ENCODE measurements at places on chromosomes 16 and 17.

DNA sequence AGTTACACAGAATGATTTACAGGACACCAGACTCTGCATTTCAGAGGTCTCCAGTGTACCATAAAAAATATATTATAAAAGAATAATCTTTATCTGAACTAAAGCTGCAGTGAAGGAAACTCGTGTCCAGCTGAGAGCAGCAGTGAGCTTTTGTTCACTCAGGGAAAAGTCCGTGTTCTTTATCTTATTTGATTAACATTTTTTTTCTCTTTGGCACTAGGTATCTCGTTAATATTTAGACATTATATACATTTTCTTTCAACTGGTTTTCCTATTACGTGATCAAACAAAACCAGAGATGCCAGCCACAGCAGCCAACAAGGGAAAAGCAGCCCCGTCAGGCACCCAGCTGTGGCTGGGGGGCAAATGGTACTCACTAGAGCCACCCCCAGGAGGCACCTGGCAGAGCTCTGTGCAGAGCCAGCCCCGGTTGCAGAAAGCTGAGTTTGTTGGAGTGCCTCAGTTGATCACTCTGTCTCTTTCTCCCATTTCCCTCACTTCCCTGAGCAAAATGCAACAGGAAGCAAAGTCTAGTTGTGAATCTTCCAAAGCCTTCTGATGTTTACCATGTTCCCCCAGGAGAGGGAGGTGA, 1.1 kb upstream of the HS3ST4 start:
- ATAC-seq: no peak

GRCh38 chr17:65850486-65850885, 289.0 kb upstream of the AXIN2 start:
- ATAC-seq: peak; percentile 51

GRCh38 chr17:77968788-77969187, 10.3 kb downstream of the TNRC6C start:
- ATAC-seq: no peak

DNA sequence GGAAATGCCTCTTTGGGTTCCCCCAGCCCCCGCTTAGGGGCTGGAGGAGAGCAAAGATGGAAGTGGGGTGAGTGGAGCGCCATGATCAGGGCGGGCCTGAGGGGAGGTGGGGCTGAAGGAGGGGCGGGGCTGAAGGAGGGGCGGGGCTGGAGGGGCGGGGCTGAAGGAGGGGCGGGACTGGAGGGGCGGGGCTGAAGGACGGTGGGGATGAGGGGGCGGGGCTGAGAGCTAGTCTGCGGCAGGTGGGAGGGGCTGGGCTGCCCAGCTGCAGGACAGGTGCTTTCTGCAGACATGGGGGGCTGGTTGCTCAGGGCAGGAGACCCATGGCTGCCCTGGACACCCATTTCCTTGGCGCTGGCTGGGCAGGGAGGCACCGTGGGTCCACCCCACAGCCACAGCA, 39.1 kb upstream of the PABPN1L start:
- ATAC-seq: no peak

DNA sequence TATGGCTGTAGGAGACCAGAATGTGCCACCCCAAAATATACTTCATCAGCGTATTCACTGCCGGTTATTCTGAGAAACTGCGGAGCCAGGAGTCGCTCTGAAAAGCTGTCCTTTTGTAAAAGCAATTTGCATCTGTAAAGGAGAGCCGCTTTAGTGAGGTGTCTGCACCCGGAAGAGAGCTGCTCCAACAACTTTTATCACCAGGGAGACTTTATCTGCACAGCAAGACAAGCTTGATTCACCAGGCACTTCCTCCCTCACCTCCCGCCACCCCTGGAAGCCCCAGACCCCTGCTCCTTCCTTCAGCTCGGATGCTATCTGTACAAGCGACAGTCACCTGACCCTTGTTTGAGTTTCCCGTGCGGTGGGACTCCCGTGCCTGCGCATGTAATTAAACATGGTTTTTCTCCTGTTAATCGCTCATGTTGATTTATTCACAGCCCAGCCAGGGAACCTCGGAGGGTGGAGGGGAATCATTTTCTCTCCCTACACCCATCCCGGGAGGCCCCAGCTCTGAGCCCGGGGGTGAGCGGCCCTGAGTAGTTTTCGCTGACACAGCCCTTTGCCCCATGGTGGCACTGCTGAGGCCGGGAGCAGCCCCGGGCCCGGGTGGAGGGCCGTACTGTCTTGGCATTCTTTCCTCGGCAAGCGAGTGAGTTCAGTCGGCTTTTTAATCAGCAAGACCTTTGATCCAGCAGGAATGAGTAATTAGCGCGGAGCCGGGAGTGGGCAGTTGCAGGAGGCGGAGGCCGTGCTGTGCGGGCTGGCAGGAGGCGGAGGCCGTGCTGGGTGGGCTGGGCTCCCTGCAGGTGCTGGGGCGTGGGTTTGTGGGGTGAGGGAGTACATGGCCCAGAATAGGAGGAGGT, 222.7 kb upstream of the CIBAR2 start:
- no peak for ATAC-seq

DNA sequence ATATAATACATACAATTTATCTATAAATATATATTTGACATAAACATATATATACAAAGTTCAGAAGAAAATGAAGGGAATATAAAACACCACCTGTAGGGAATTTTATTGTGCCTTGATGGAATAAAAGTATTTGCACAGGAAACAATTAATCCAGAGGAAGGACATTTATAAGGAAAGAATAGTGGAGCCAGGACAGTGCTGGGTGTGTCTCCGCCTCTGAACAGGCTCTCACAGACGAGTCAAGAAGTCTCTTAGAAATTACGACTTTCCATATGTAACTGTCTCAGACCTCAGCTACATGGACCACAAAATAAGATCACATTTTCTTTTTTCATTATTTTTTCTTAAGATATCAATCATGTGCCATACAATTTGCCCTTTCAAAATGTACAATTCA, 93.9 kb downstream of the TMEM114 start:
- no peak for ATAC-seq

- no peak for ATAC-seq
Measured at GRCh38 chr17:57490890-57491289, 234.6 kb downstream of the MSI2 start.

DNA sequence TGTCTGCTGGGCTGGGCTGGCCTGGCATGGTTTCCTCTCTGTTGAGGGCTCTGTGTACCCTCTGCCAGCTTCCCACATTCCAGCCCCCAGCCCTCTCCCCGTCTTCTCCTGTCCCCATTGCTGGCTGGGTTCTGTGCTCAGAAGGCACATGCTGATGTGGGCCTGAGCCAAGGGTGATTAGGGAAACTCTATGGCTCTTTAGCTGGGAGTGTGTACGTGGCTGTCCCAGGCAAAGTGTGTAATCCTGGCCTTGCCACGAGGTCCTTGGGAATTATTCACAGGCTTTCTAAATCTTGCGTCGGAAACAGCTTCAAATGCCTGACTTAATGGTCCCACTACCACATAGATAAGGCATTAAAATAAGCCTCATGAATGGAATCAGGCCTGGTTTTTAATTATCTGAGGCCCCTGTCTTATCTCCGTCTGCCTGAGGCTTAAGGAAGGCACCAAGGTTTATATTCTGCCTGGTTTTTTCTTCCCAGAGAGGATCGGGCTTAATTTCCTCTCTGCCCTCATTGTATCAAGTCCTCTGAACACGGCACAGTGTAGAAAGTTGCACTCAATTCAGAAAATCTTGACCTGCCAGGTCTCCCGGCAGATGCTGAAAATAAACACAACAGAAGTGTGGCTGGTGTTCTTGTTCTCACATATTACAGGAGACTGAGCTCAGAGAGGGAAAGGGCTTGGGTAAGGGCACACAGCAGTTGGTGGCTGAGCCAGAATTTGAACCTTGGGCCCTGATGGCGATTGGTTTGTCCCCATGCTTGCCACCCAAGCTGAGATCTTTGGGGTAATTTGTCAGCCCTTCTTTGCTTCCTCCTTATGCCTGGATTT, 52.9 kb upstream of the LGALS9 start:
- peak; percentile 23 for ATAC-seq

All from gastroesophageal sphincter (tissue), 4 donors.